ENCODE measurements at places on chromosomes 12 and 14.

DNA sequence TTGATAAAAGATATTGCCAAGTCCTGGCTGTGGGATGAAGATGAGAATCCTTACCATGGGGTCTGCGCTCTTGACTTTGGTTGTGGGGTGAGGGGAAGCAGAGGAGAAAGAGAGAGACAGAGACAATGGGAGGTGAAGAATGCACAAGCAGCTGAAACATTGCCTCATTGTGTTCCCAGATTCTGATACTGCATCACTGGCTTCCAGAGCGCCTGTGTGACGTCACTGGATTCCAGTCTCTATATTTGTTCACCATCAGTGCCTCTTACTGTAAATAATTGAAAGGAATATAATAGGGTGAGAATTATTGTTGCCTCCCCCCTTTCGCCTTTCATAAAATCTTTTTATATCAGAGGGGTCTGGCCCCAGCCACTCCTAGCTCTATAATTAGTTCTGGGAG, 188.9 kb upstream of the NTF3 start:
- DNase-seq, result no peak

DNA sequence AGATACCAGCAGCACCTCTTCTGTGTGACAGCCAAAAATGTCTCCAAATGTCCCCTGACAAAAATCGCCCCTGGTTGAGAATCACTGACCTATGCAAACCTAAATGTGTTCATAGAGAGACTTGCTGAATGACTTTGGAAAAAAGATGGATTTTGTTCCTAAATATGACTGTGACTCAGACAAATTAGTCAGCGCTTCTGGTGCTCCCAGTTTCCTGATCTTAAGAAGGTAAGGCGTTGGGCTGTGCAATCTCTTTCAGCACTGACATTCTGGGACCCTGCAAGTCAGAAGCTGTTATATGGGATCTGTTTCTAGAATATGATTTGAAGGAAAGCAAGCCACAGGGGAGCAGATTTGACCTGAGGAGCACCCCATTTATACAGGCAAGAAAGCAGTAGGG, 90.6 kb upstream of the PWP1 start:
- no peak for DNase-seq

- DNase-seq, result no peak
Measured at GRCh38 chr14:81042438-81042837, 87.0 kb downstream of the TSHR start.

GRCh38 chr14:29518335-29518734, 409.3 kb downstream of the PRKD1 start:
- DNase-seq, result no peak

DNA sequence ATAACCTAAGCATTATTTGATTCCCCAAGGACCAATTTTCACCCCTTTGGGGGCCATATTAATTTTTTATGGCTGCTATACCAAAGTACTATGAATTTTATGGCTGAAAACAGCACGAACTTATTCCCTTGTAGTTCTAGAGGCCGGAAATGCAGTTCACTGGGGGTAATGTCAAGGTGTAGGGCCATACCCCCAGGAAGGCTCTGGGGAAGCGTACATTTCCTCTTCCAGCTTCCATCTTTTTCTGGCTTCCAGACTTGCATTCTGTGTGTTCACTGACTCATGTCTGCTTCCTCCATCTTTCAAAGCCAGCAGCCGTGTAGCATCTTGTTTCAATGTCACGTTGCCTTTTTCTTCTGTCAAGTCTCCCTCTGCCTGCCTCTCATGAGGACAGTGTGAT, 133.5 kb downstream of the BICD1 start:
- peak; percentile 61 for DNase-seq

- no peak for DNase-seq
Measured at GRCh38 chr14:76986231-76986565, 42.3 kb downstream of the IRF2BPL start.

DNA sequence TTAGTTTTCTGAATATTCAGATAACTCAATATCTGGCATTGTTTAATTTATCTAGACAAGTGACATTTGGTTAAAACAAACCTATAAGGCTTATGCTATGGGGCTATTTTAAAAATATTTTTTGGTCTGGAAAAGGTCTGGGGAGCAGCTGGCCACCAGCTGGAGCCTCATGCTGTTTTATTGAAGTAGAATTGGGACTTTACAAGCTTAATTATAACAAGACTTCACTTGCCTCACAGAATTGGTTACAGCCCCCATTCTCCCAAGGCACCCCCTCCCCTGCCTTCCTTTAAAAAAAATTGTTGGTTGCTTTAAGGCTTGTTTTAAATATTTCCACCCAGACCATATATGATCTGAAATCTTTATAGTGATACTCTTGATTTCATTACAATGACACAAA, 453.9 kb downstream of the ADAMTS20 start:
- DNase-seq, result no peak

DNA sequence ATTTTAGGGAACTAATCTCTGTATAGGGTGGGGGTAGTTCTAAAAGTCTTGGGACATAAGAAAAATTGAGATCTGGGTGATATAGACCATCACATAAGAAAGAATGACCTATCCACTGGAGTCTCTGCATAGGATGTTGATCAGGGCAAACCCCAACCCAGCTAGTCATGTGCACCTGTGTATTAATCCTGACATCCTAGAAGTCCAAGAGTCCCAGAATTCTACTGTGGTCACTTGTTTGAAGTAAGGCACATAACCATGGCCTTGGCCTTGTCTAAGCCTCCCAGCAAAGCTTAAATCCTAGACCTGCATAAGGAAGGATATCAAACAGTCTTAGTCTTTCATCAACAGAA, 334.1 kb upstream of the DCN start:
- DNase-seq, result no peak

- DNase-seq, result peak; percentile 91
Measured at GRCh38 chr12:124655698-124656516, 88.5 kb upstream of the NCOR2 start.

- DNase-seq, result no peak
Measured at GRCh38 chr12:109592195-109592904, 18.8 kb downstream of the MVK start.

GRCh38 chr14:101256266-101256665, 305.0 kb upstream of the DIO3 start:
- no peak for DNase-seq

- DNase-seq, result no peak
Measured at GRCh38 chr12:123034865-123035264, 54.4 kb downstream of the ARL6IP4 start.

GRCh38 chr12:32478858-32479725, 79.7 kb downstream of the FGD4 start:
- no peak for DNase-seq

DNA sequence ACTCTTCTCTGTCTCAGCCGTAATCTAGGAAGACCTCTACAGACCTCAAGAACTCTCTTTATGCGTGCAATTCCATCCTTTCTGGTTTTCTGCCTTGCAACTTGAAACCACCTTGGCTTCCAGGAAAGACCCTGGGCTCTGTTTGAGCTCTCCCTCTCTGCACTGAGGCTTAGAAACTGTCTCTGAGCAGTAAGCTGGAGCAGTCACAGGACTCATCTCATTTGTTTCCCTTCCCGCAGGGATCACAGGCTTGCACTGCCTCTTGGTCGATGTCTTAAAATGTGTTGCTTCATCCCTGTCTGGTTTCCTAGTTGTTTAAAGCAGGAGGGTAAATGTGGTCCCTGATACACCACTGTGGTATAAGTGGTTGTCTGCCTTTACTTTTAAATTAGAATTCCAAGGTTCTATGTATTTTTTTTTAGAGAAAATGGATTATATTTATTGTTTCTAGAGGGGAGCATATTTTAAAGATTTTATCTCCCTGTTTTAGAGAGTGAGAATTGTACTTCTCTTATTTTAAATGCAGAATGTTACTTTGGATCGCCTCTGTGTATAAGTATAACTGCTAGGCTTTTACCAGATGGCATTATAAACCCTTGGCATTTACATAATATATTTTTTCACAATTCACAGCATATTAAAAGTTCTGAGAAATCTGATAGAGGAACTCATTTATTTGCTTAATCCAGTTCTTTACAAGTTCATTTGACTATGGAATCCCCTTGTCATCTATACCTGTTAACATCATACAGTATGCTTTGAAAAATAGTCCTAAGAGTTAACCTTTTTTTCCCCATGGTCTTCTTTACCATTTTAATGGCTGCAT, 26.4 kb downstream of the EID3 start:
- no peak for DNase-seq

GRCh38 chr12:47652521-47653234, 53.2 kb downstream of the RPAP3 start:
- DNase-seq, result no peak

DNA sequence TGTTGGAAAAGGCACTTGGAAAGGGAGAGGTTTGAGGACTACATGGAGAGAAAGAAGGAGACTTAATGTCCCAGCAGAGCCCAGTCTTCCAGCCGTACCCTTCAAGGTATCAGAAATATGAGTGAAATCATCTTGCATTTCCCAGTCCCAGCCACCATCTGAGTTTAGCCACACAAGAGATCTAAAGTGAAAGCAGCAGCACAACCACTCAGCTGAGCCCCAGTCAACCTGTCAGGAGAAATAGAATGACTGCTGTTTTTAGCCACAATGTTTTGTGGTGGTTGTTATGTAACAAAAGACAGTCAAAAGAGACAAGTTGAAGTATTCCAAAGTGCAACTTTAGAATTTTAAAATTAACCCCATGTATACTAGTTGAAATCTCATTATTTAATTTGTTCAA, 28.0 kb downstream of the DERA start:
- no peak for DNase-seq

DNA sequence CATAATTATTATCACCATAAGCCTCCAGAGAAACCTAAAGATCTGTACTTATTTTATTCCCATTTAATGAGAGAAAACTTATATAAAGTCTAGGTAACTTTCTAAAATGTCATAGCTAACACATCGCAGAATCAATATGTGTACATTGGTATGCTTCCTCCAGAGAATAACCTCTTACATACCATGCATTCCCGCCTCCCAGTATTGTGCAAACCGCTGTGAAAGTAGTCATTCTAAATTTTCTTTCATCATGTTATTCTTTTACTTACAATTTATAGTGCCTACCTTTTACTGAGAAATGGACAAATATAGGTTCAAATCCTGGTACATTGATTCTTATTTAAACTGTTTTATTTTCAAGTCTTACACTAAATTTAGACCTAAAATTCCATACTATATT, 463.4 kb downstream of the LRFN5 start:
- no peak for DNase-seq

GRCh38 chr12:88237954-88238353, 95.8 kb downstream of the TMTC3 start:
- DNase-seq, result no peak

DNA sequence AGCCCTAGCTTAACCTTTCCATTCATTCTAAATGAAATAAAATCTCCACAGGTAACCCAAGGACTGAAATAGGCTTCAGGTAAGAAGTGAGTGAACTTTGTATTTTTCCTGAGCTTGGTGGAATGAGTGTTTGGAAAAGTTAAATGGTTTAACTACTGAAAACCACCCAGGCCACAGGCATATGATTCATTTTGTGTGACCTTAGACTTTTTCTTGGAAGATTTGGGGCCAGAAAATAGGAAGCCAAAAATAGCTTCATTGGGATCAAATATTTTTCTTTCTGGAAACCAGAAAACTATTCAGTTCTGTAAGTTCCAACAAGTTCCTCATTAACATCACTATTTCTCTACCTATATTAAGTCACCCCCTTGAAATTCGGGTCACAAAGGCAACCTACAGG, 212.6 kb downstream of the PCNX1 start:
- no peak for DNase-seq

DNA sequence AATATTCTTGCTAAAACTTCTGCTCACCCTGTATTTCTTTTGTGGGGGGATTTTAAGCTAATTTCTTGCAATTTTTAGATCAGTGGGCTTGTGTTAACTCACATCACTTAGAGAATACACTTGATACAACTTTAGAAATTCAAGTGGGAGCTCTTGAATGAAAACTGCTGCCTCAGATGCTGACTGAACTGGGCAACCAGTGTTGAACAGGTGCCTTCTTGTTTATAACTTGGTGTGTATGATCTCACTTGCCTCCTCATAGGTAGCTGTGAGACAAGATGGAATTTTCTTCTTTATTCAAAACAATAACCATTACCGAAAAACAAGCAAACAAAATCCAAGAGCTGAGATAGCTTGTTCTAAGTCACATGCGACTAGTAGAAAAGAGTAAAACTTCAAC, 63.5 kb downstream of the FGD4 start:
- DNase-seq, result no peak

GRCh38 chr12:120468821-120469449, 613 bp downstream of the SRSF9 start:
- DNase-seq, result peak; percentile 81

DNA sequence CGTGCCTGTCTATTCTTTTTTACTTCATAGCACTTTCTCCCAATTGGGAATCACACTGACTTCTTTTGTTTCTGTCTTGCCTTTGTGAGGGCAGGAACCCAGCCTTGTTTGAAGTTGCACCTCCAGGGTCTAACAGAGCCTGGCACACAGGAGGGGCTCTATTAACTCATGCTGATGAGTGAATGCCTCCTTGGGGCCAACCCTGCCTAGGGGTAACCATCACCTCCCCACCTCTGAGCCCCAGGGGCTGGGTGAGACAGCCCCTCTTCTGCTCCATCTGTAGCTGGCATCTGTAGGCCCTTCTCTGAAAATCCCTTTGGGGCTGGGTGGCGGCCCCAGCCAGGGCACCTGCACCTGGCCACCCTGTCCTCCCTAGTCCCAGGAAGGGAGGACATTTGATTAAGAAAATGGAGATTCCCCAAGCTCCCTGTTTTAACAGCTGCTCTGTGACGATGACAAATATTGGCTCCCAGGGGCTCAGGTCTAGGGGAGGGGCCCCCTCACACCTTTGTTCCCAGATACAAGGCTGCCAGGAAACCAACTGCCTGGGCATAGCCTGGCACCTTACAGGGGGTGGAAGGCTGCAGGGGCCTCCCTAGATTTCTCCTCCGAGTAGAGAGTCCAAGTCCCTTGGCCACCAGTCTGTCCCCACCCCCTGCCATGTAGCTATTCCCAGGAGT, 11.8 kb downstream of the TAMALIN start:
- no peak for DNase-seq

DNA sequence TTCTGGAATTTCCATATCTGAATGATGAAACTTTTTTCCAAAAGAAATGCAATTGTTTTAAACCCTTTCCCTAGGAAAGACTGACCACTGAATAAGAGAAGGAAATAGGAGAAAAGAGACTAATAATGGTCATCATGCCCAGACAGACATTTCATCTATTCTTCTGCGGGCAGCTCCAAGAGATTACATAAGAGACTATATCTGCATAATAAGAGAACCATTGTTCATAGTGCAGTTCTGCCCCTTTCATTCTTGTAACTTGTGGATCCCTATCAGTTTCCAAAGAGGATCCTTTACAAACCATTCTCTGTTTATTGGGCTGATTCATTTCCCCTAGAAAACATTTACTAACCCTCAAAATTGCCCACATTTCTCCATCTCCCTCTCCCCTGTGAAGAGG, 197.8 kb downstream of the FSCB start:
- DNase-seq, result no peak

GRCh38 chr12:128956755-128957154, 103.5 kb downstream of the GLT1D1 start:
- DNase-seq, result no peak

- DNase-seq, result no peak
Measured at GRCh38 chr12:66962290-66962689, 283.4 kb upstream of the GRIP1 start.
